ENCODE measurements at places on chromosomes 7 and 10.
A peak's percentile ranks its signal among the peaks of the same experiment; 100 is the strongest.

DNA sequence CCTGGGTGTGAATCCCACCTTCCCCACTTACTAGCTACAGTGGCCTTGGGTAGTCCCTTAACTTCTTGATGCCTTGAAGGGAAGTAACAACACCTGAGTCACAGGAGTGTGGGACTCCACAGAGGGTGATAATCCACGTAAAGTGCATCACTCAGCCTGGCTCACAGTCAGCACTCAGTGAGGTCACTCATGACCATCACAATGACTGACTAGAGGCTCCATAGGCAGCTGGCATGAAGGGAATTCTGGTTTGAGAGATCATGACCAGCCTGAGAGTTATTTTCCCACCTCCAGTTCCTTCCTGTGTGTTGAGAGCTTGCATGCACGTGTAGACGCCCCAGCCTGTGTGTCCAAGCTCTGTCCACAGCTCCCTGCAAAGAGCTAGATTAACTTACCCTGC is 34.8 kb downstream of the NEUROG3 start:
- DNase-seq: no peak

DNA sequence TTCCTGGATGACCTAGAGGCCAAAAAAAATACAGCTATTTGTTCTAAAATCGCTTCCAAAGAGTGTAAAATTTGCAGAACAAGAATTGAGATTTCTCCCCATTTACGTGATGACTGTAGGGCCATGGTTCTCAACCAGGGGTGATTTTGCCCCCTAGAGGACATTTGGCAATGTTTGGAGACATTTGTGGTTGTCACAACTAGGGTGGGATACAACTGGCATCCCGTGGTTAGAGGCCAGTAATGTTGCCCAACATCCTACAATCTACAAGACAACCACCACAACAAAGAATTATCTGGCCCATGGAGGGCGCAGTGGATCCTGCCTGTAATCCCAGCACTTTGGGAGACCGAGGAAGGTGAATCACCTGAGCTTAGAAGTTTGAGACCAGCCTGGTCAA is 22.8 kb upstream of the MALSU1 start:
- no peak for DNase-seq

- no peak for DNase-seq
Observed at GRCh38 chr10:43380610-43381222, 9.3 kb downstream of the FXYD4 start.

DNA sequence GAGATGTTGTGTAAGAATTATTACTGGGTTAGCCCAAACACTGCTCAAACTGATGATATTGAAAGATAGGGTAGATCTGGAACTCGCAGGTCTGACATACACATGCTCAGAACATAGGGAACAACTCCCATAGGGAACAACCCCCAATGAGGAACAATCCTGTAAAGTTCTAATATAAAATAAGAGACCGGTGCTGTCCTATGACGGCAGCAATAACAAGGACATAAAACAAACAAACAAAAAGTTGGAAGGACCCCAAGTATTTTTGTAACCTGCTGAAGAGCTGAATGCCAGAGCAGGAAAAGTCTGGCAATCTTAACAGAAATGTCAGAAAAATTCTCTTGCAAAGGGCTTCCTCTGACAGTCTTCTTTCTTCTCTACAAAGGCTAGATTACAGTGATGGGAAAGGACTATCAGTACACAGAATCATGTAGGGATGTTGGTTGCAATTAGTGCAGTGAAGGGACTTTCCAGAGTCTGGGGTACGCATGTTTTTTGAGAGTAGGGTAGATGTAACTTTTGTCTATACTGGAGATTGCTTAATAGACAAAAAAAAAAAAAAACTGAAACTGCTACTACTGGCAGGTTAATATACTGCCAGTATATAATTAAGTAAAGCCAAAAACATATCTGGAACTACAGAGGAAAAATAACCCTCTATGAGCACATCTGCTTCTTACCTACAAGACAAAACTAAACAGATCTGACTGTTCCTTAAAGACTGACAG is 35.5 kb downstream of the IDE start:
- no peak for DNase-seq

GRCh38 chr7:140640060-140640637 is 464 bp downstream of the DENND2A start:
- peak; percentile 40 for DNase-seq

GRCh38 chr10:105643660-105644059 is 1002.6 kb downstream of the SORCS3 start:
- DNase-seq: no peak

GRCh38 chr7:111678281-111678680 is 116.0 kb upstream of the IMMP2L start:
- no peak for DNase-seq

DNA sequence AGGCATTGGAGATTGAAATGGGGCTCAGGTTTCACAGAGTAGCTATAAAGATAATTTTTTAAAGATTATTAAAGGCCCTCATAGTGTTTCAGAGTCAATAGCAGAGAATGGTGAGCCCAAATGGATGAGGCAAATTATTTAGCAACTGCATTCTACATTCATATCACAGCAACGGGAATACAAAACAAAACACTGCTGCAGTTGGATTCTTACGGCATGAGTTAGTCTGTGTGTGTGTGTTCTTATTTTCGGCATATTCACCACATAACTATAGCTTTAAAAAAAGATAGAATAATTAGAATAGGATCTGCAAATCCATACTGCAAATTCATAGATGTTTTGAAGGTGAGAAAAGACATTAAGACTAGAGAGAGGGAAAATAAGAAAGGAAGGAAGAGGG is 66.0 kb downstream of the SUGCT start:
- no peak for DNase-seq
